ENCODE measurements at places on chromosomes 1 and 21.

GRCh38 chr1:20834780-20835179 lies 47.7 kb upstream of the HP1BP3 start:
- no peak for DNase-seq

DNA sequence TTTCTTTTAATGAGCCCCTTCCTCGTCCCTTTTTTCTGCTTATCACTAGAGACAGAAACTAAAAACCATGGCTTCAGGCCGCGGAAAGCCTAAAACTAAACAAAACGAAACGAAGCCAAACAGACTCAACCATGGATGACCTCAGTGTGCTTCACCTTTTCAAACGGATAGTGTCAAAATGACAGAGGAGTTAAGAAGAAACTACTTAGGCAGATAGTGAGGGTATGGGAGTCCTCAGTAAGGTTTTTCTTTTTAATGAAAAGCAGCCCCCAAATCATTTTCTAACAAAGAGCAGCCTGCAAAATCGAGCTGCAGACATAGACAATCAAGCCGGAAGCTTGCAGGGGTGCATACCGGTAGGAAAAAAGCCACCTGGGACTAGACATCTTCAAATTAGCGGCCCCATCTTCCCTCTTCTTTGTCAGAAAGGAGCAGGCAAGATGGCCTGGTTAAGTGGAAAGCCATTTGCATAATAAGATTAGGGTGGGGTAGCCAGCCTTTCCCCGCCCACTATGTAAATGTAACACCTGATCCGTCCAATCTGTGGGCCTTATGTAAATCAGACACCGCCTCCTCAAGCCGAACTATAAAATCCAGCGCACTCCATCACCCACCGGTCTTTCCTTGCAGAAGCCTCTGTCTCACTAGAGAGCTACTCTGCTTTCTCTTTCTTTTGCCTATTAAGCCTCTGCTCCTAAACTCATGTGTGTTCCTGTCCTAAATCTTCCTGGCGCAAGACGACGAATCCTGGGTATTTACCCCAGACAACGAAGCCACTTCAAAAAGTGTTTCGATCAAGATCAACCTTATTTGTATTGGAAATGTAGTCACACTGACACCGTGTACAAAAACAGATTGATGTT lies 6.2 kb upstream of the ERO1B start:
- no peak for DNase-seq

DNA sequence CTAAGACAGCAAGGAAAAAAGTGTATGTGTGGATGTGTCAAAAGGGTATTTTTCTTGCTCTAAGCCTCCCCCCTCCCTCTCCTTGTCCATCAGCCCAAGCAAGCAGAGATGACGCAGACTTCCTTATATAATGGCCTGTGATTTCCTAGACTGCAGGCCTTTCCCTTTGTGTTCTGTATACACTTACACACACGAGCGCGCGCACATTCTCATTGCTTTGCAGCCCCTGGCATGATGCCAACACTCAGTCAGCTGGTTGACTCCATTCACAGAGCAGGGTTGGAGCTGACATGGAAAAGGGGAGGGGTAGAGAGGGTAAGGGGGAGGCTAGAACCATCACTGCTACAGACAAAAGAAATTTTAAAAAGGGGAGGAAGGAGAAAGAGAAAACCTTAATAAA lies 41.8 kb downstream of the GATAD2B start:
- no peak for DNase-seq

- DNase-seq: no peak
These were observed 218.7 kb upstream of the COA6 start for GRCh38 chr1:234154320-234155251.

DNA sequence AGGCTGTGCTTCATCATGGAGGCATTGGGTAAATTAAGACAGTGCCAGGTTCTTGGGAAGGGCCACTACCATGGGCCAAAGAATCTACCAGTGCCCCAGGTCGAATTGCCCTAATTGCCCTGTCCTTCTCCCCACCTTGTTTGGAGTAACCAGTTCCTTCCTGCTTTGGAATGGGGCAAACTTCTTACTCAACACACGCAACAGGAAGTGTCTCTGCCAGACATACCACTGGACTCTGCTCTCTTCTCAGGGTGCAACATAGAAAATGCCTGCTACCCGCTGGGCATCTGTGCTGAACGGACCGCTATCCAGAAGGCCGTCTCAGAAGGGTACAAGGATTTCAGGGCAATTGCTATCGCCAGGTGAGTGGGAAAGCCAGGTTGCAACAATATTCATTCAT lies 15.8 kb downstream of the CDA start:
- DNase-seq: no peak

DNA sequence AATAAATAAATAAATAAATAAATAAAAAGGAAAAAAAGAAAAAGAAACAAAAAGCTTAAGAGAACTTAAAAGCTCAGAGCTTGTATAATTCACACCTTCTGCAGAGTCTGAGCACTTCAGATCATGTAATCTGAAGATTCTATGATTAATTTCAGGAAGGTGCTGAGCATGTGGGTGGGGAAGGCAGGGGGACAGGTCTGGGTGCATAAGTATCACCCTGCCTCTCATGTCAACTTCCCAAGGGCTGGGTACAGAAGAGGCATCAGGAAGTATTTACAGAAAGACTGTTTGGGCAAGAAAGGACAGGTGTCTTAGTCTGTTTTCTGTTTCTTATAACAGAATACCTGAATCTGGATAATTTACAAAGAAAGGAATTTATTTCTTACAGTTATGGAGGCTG lies 20.4 kb upstream of the PADI2 start:
- DNase-seq: no peak

GRCh38 chr1:19300211-19300610 lies 11.6 kb upstream of the AKR7A3 start:
- no peak for DNase-seq

DNA sequence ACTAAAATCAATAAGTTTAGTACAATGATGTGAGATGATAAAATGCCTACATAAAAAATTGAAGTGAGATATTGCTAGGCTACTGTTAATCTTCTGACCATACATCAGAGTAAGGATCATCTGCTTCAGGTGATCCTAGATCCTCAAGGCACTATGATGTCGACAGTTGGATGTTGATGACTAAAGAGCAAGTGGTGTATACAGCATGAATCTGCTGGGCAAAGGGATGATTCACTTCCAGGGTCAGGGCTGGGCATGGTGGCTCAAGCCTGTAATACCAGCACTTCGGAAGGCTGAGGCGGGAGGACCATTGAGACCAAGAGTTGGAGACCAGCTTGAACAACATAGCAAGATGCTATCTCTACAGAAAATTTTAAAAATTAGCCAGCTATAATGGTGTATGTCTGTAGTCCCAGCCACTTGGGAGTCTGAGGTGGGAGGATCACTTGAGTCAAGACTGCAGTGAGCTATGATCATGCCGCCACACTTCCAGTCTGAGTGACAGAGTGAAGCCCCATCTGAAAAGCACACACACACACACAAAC lies 24.6 kb downstream of the NUF2 start:
- no peak for DNase-seq

DNA sequence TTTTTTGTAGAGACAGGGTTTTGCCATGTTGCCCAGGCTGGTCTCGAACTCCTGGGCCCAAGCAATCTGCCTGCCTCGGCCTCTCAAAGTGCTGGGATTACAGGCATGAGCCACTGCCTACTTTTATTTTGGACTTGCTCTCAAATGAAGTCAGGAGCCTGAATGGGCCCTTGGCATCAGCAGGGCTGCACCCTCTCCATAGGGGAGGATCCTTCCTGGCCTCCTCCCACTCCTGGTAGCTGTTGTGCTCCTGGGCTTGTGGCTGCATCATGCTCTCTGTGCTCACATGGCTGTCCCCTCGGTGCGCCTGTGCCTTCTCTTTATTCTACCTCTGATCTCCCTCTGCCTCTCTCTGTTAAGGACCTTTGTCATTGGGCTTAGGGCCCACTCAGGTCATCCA lies 46.4 kb upstream of the DISP3 start:
- DNase-seq: no peak

DNA sequence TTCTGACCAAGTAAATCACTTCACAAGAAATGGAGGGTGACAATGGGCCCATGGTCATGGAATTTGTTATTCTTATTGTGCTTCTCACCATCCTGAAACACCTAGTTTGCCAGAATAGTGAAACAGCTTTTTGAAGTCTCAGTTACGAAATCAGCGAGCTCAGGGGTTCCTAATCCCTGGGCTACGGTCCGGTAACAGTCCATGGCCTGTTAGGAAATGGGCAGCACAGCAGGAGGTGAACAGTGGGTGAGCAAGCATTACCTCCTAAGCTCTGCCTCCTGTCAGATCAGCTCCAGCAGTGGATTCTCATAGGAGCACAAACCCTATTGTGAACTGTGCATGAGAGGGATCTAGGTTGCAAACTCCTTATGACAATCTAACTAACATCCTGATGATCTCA lies 1356.3 kb downstream of the KCNT2 start:
- DNase-seq: no peak

DNA sequence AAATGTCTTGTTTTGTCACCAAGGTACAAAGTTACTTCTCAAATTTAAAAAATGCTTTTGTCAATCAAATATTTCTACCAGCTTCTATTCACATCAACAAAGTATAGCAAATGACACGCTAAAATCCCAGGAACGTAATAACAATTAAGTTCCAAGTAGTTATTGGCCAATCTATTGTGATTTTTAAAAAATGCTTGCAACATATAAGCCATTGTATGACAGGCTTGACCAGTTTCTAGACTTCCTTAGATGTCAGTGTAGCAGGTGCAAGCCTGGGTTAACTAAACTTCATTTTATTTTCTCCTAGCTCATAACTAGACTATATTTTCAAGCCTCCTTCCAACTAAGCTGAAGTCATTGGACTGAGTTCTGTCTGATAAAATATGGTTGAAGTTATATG lies 494.5 kb upstream of the PKN2 start:
- DNase-seq: no peak

GRCh38 chr1:20192364-20192763 lies 6.0 kb upstream of the PLA2G2C start:
- DNase-seq: no peak

DNA sequence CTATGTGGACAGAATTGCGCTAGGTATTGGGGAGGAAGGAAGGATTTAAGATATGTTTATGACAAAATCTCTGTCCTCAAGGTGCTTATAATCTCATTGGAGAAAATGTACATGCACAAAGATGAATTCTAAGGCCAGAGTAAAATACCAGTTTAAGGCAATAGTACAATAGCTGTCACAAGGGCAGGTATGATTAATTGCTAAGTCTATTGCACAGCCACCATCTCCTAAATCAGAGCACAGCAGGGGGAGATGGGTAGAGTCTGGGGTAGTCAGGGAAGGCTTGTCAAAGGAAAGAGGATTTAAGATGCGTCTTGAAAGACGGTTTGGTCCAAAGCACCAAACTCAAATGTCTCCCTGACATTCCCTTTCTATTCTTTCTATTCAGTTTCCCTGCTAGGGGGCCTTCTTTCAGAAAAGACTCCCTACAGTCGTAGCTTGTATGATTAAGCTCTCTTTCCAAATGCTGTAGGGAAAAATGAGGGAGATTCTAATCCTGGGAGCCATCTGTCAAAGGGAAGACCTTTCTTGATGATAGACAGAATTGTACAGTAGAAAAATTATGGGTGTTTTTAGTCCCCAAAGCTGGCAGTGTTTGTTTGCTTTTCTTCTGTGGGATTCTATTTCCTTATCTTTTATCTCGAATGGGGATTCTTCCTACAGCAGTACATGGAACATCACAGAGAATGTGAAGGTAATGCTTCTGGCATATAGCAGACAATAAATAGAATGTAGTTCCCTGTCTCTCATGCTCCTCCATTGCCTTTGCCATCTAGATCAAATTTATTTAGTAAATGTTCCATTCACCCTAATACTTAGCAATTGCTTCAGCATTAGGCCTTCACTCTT lies 107.6 kb upstream of the NFIA start:
- no peak for DNase-seq

- no peak for DNase-seq
These were observed 140.8 kb downstream of the PGBD5 start for GRCh38 chr1:230285351-230285750.

DNA sequence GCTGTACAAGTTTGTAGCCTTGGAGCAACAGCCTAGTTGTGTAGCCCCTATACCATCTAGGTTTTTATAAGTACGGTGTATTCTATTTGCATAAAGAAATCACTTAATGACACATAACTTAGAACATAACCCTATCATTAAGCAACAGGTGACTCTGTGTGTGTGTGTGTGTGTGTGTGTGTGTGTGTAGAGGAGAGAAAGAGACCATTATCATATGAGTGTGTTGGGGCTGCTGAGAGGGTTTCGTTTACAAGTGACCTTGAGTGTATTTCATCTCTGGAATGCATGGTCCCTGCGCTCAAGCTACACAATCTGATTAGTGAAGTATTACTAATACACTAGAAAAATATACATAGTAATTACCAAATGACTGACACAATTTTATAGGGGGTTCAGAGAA lies 115.1 kb downstream of the RABGAP1L start:
- DNase-seq: no peak

Data from stimulated activated CD8-positive, alpha-beta memory T cell treated with anti-CD3 and anti-CD28 coated beads, Interleukin-15, amount 100 ng/mL, for 4 hours (primary cell).